Stimulated activated CD8-positive, alpha-beta memory T cell treated with anti-CD3 and anti-CD28 coated beads, Interleukin-4, amount 100 ng/mL, for 1 hour (primary cell): ENCODE measurements at places on chromosomes 1 and 21.

GRCh38 chr1:28193701-28194161 lies 17.2 kb upstream of the PTAFR start:
- DNase-seq = no peak

- no peak for DNase-seq
These were observed 25.5 kb downstream of the CD58 start for GRCh38 chr1:116545359-116545705.

DNA sequence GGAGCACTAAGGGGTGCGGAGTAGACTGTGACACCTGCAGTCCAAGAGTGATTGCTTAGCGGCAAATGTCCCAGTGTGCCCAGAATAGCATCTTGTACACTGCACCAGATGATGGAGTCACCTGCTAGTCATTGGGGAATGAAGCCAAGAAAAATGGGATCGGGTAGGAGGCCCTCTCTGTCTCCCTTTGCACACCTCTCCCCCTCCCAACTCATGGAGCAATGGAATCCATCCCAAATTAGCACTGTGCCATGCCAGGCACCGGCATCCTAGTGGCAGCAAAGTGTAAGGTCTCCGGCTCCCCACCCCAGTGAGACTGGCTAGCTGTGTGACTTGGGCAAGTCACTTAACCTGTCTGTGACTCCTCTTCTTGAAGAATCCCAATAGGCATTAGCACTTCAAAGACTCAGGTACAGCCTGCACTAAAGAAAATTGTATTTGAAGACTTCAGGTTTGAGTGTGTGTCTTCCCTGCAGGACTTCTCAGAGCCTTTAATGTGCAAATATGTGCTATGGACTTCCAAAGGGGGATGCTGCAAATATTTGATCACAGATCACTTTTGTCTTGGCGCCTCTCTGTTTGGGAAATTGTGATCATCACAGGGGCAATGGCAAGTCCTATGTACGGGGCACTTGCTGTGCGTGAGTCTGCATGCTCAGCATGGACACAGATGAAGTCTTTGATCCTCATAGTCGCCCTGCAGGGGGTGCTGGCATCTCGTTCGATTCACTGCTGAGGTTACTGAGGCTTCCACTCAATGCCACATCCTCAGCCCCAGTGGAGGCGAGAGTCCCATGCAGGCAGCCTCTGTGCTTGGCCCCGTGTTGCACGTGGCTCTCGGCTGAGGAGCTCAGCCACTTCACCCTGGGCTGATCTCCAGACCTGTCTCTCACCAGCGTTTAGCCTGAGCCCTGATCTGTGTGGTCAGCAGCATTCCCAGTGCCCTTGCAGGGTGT lies 272.9 kb upstream of the C1orf174 start:
- no peak for DNase-seq

DNA sequence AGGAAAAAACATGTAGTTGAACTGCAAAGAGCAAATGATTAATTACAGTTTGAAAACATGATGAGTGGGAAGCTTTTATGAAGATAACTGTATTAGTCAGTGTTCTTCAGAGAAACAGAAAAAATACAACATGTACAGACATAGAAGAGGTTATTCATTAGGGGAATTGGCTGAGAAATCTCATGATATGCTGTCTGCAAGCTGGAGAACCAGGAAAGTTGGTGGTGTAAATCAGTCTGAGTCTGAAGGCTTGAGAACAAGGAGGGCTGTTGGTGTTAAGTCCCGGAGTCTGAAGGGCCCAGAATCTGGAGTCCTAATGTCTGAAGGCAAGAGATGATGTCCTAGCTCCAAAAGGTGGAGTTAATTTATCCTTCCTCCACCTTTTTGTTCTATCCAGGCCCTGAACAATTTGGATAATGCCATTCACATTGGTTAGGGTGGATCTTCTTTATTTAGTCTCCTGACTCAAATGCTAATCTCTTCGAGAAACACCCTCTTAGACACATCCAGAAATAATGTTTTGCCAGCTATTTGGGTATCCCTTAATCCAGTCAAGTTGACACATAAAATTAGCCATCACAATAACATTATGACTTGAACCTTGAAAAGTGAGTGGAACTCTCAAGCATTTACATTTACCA lies 672.9 kb upstream of the PTBP2 start:
- no peak for DNase-seq

GRCh38 chr21:14533499-14534428 lies 12.4 kb downstream of the SAMSN1 start:
- DNase-seq = no peak

DNA sequence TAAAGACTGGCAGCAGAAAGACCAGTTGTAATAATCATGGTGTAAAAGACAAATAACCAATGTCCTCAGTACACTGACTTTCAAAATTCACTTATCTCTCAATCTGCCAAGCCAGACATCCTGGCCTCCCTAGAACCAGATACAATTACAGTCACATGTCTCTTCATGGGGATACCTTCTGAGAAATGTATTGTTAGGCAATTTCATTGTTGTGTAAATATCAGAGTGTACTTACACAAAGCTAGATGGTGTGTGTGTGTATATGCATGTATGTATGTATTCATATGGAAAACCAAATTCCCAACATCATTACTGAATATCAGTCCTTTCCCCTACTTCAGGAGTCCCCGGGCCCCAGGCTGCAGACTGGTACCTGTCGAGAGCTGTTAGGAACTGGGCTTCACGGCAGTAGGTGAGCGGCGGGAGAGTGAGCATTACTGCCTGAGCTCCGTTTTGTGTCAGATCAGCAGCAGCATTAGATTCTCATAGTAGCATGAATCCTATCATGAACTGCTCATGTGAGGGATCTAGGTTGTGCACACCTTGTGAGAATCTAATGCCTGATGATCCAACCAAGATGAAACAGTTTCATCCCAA lies 65.3 kb upstream of the ZNF326 start:
- DNase-seq = no peak

DNA sequence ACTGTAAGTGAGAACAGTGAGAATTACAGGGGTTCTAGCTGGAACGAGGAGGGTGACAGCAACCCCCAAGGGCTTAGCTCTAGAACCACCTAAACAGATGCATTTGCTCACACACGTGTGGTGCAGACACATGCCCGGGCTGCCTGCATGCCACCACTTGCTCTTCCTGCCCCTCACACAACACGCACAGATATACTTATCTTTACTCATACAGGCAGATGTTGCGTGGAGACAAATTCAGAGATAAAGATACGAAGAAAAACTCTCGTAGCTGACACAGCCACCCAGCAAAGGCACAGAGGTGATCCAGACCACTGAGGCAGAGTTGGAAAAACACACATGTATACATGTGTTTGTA lies 13.5 kb downstream of the VANGL1 start:
- DNase-seq = no peak

DNA sequence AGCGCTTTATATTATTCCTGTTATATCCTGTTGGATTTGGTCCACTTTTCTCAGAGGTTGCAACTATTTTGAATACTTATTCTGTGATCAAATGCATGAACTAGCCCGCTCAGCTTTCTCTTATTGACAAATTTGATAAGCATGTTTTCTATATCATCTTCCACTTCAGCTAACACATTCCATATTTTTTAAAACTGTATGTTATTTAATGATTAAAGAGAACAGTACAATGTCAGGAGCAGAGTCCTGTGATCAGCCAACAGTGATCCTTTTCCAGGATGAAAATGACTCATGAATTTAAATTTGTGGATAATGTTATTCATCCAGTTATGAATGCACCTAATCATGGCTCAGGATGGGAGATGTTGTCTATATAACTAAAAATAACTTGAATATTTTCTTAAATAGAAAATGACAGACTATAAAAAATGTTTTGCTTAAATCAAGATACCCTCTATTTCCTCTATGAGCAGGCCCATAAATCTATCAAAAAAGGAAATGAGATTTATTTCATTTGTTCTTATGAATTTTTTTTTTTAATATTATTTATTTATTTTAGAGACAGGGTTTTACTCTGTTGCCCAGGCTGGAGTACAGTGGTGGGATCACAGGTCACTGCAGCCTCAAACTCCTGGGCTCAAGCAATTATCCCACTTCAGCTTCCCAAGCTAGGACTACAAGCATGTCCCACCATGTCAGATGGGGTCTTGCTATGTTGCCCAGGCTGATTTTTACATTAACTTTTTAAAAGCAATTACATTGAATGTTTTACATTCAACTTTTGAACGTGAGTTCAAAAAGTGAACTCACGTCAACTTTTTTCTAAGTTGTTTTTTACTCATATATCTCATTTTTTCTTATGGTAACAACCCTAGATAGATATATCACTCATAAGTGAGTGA lies 12.5 kb downstream of the BPNT1 start:
- DNase-seq = no peak

GRCh38 chr1:57384901-57385300 lies 39.0 kb downstream of the DAB1 start:
- DNase-seq = no peak

DNA sequence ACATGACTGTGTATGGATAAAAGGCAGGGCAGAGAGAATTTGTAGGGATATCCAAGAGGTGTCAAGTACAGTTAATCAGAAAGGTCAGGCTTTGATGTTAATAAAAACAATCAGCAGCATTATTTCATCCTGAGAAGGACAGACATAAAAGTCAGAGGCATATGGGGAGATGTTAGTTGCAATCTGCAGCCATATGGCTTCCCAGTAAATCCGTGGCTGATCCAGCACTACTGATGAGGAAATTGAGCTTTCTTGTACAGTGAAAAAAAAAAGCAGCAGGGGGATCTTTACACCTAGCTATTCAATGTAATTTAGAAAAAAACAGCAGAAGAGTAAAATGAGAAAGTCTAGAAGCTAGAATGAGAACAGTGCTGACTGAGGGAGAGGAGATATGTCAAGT lies 2.2 kb upstream of the SPRR1B start:
- no peak for DNase-seq

DNA sequence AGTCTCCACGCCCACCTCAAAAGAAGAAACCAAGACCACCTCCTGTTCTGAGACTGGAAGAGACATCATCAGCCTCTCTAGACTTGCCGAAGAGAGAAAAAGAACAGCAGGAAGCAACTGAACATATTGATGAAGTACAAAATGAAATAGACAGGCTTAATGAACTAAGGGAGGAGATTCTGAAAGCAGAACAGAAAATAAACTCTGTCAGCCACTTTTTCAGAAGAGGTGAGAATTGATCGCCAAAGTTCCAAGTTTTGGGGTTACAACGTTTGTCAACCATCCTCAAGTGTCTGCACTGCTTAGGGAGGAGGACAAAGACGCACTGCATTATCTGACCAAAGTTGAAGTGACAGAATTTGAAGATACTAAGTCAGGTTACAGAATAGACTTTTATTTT lies 45.6 kb downstream of the ABL2 start:
- DNase-seq = no peak

DNA sequence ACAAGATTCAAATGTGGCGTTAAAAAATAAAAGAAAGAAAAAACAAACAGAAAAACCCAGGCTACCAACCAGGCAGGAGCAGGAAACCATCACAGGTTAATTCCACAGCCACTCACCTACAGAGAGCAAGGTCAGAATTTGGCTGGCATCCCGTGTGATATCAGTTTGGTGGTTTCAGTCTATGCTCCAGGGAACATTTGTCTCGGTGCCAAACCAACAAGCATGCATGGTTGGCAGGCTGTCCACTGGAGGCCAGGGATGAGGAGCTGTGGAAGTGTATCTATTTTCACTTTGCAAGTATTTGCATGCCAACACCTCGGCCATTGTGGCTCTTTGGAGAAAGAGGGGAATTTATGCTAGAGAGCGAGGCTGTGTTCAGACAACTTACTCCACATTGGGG lies 53.1 kb upstream of the PROX1 start:
- no peak for DNase-seq

GRCh38 chr1:117594261-117594990 lies 11.4 kb upstream of the TENT5C start:
- DNase-seq = no peak

DNA sequence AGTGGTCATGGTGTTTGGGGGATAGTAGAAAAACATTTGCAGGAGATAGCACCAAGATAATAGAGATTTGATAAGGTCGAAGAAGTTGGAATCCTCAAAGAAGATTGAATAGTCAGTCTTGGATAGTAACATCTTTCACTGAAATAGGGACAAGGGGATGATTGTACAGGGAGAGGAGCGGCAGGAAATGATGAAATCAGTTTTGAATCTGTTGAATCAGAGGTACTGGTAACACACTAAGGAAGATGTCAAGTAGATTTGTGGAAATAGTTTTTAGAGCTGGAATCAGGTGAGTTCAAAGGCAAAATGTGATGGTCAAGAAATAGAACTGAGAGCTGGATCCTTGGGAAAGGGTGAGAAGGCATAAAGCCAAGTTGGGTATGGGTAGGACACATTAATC lies 26.5 kb downstream of the CAP1 start:
- DNase-seq = no peak

- no peak for DNase-seq
These were observed 80.0 kb downstream of the HUNK start for GRCh38 chr21:31952828-31953227.

DNA sequence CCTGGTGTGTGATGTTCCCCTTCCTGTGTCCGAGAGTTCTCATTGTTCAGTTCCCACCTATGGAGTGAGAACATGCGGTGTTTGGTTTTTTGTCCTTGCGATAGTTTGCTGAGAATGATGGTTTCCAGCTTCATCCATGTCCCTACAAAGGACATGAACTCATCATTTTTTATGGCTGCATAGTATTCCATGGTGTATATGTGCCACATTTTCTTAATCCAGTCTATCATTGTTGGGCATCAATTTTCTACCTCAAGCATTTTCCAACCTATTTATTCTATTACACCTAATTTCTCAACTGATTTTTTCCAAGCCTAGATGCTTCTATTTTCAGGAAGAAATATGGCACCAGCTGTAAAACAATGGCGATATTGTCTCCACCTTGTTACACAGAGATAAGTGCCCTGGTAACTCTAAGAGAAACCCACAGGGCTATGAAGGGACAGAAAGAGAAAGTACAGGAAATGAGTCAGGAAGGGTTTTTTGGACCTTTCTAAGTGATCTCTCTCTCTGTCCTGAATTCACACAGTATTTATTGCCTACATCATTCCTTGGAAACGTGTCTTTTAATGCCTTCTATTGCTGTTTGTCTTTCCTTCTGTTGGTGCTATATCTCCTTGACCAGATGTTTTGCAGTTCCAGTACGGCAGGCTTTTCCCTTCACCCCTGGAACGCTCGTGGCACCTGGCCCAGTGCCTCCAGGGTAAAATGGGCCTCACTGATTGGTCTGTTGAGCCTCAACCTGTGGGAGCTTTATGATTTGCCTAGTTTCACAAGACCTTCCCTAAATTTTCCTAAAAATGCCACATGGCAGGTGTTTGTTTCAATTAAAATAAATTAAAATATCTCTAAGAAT lies 14.6 kb upstream of the JAK1 start:
- no peak for DNase-seq

DNA sequence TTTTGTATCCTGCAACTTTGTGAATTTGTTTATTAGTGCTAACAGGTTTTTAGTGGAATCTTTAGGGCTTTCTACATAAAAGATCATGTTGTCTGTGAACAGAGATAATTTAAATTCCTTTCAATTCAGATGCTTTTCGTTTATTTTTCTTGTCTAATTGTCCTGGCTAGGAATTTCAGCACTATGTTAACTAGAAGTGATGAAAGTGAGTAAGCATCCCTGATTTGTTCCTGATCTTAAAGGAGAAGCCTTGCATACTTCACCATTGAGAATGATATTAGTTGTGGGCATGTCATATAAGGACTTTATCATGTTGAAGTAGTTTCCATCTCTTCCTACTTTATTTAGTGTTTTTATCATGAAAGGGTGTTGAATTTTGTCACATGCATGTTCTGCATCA lies 23.6 kb upstream of the TRIM67 start:
- DNase-seq = no peak
